Activated naive CD4-positive, alpha-beta T cell (primary cell): ENCODE measurements at places on chromosomes 12 and 14.

DNA sequence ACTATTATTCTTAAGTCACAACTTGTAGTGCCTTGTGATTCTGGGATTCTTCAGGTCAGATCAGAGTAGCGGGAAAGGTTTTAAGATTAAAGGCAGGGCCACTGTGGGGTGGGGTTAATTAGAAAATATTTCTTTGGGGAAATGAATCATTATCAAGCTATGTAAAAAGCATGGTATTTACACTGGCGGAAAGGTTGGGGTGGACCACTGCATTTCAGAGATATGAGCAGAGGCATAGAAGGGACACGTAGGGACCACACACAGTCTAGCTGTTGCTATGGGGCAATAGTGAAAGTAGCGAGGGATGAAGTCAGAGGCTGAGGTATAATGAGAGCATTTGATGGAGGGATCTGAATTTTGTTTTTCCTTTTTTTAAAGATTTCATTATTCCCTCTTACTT, 31.7 kb upstream of the KCNH3 start:
- no peak for DNase-seq

GRCh38 chr12:89721291-89721987, 12.8 kb upstream of the ATP2B1 start:
- DNase-seq = no peak

DNA sequence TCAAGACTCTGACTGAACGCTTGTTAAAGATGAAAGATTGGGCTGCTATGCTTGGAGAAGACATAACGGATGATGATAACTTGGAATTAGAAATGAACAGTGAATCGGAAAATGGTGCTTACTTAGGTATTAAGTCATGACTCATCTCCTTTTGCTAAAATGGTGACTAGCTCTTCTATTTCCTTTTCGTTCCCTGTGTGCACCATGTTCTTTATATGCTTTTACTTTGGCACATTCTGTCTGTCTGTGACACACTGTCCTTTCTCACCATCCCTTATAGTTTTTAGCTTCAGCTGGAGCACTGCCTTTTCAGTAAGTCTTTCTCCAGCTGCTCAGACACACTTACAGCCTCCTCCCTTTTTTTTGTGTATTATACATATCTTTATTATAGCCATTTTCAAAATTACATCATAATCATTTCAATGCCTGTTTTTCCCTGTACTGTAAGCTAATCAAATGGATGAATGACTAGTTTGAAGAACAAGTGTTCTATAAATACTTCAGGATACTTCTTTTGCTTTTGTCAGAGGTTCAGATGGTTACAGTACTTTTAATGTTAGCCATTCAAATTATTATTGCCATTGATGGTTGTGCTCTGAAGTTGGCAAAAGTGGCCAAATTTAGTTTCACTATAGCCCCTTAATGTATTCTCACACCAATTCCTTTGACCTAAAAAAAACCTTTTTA, 68.6 kb downstream of the MIA2 start:
- DNase-seq = no peak

DNA sequence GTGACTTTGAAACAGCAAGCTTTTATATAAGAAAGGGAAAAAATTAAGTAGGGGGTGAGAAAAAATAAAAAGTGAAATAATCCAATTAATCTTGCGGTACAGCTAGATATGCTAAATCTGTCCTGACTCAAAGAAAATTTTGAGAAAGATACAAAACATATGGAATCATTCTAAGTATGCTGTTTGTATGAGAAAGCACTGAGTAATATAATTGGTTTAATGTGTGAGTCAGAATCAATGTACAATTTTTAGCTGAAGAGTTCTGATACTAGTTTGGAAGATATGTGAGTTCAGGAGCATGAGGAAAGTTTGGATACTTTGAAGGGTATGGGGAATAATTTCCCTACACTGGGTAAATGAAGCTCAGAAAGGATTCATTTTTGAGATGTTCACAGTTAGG, 190.9 kb upstream of the RASSF8 start:
- no peak for DNase-seq

GRCh38 chr14:56594428-56594827, 14.8 kb downstream of the TMEM260 start:
- DNase-seq = no peak

DNA sequence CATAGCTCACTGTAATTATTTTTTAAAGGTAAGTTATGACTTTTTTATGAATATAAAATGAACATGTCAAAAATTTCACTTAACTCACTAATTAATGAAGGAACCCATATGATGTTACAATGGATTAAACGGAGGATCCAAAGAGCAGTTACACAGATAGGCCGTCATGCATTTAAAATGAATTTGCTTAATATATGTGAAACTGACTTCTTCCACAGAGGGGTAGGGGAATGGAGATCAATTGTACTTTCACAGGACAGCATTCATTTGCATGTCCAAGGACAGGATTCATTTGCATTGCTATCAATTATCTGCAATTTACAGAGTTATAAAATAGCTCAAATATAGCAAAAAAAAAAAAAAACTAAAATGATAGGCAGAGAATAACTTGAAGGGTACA, 6.6 kb upstream of the CRY1 start:
- no peak for DNase-seq

GRCh38 chr12:65477721-65478120, 199.2 kb downstream of the MSRB3 start:
- DNase-seq = no peak

GRCh38 chr14:103279142-103280025, 54.7 kb upstream of the EIF5 start:
- no peak for DNase-seq

DNA sequence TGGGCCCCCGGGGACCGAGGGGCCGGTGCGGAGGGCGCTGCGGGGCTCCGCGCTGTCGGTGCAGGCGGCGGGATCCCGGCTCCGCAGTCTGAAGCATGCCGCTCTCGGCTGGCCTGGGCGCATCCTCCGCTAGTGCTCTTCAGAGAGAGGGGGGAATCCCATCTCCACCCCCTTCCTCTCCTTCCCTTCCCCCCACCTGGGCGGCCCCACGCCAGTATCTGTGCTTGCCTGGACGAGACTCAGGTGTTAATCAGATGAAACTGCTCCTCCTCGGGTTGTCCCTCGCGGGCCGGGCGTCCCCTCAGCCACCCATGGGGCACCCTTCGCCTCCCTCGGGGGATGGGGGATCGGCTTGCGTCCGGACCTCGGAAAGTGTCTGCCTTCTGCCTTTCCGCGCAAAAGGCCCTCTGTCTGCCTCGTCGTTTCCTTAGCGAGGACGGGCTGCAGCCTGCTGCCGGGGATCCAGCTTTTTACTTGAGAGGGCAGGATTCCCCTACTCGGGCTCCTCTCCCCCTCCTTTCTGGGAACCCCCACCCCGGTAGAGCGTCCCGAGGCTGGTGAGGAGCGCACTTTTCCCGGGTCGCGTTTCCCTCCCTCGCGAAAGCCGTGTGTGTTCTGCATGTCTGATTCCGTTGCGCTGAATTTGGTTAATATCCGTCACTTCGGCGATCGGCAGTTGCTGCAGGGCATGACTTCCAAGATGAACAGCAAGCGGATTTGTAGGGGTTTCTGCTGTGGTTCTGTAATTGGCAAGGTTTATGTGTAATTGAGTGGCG, 1.1 kb downstream of the GPHN start:
- peak; percentile 16 for DNase-seq

GRCh38 chr14:81831128-81831820, 297.6 kb upstream of the SEL1L start:
- no peak for DNase-seq

GRCh38 chr12:68481181-68481941, 129.3 kb upstream of the RAP1B start:
- DNase-seq = no peak

DNA sequence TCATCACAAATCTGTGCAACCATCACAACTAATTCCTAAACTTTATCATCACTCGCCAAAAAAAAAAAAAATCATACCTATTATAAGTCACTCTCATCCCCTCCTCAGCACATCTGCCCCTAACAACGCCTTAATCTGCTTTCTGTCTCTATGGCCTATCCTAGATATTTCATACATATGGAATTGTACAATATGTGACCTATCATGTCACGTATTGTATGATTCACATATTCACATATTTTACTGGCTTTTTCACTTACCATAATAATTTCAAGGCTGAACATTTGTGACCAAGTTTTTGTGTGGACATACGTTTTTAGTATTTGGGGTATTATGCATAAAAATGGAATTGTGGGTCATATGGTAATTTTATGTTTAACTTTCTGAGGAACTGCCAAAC, 400.7 kb downstream of the DAD1 start:
- DNase-seq = no peak

DNA sequence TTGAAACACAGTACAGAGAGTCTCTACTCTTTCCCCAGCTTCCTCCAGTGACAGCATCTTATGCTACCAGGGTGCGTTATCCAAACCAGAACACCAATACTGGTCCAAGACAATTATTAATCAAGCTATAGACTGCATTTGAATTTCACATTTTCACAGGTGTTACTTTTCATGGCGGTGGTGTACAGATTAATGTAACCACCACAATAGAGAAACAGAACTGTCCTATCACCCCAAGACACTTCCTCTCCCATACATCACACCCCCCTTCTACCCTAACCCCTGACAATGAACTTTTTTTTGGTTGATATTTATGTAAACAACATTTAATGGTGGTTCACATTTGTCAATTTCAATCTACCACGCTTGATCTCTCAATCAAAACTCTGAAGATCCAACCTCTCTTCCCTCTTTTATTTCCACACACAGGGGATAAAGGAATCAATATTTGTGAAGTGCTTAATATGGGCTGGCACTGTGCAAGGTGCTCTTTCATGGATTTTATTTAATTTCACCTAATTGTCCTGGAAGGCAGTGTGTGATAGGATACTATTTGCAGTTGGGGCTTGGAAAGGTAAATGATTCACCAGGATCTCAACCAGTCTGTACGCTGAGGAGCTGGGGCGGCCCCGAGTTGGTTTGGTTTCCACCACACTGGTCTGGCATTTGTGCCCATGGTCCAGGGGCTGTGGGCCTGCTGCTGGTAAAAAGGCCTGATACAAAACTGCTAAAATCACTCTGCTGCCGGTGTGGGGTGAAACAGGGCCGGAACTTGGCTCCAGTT, 54.6 kb upstream of the DICER1 start:
- no peak for DNase-seq

- DNase-seq = no peak
Observed at GRCh38 chr12:79776111-79776510, 85.3 kb upstream of the PAWR start.

GRCh38 chr12:47832263-47832933, 12.7 kb upstream of the HDAC7 start:
- peak; percentile 14 for DNase-seq

DNA sequence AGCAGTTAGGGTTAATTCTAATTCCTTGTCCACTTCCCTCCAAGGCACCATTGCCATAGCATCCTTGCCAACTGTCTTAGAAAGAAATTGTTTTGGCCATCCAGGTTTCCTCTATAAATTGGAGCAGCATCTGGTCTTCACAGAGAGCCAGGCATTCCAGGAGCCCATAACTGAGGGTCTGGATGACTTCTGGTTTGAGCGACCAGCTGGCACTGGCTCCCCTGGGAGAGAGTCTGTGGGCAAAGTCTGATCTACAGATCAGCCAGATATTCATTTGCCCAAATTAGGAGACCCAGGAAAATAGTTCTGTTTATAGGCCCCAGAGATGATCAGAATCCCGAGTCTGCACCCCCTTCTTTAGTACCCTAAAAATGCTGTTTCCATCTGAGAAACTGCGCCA, 16.0 kb downstream of the VSX2 start:
- DNase-seq = no peak

GRCh38 chr14:34650786-34651584, 21.0 kb upstream of the SNX6 start:
- DNase-seq = no peak

DNA sequence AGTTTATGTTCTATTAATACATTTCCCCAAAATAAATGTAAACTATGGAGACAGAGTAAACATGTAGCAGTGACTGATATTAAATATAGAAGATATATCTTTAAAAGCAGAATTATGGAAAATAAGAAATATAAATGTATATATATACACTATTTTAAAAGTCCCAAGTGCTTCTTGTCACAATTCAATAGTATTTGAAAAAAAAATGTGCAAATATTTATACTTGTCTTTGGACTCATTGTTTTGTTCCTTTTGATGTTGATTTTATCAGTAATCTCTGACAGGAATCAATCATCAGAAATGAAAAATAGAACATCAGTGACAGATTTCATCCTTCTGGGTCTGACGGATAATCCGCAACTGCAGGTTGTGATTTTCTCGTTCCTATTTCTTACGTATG, at the start of gene OR6C76:
Gene OR6C76, plus strand, starts transcription at position 301 of the 400 bp plus-strand sequence. Its CDS starts 0 bp downstream, at position 301.
- DNase-seq = no peak

DNA sequence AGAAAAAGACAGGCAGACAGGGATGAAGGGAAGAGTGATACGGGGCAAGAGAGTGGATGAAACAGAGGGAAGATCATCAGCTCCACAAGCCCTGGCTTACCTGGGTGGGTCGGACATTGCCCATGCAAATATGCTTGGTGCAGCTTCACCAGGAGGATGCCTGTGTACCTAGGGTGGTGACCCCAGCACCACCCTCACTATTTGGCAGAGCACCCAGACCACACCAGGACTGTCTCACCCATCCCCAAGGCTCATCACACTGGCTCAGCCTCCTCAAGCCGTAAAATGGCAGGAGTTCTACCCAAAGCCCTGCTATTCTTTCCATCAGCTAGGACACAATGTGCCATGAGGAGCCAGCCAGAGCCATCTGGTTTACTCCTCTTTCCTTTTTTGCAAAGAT, 3.0 kb downstream of the GALNT8 start:
- no peak for DNase-seq

- DNase-seq = no peak
Observed at GRCh38 chr12:120110550-120111501, 5.7 kb downstream of the RAB35 start.

GRCh38 chr12:28378736-28379135, 188.5 kb downstream of the CCDC91 start:
- DNase-seq = no peak

- DNase-seq = no peak
Observed at GRCh38 chr12:119036878-119037825, 55.8 kb downstream of the SRRM4 start.

DNA sequence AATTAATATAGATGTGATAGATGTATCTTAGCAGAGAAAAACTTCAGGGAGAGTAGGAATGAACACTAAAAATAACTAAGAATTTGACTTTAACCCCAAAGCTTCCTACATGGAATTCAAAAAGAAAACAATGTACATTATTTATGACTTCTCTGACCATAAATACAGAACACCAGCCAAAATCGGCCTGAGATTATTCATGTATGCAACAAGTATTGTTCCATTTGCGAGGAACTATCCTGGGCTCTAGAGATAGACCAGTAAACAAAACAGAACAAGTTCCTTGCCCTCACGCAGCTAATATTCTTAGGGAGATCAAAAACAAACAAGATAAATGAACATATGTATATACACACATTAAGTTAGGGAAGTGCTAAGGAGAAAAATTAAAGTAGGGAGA, 432.3 kb upstream of the SOX5 start:
- DNase-seq = no peak

GRCh38 chr12:106743270-106743988, 31.1 kb upstream of the RIC8B start:
- DNase-seq = no peak

GRCh38 chr12:28963554-28963953, 185.5 kb upstream of the FAR2 start:
- DNase-seq = no peak

DNA sequence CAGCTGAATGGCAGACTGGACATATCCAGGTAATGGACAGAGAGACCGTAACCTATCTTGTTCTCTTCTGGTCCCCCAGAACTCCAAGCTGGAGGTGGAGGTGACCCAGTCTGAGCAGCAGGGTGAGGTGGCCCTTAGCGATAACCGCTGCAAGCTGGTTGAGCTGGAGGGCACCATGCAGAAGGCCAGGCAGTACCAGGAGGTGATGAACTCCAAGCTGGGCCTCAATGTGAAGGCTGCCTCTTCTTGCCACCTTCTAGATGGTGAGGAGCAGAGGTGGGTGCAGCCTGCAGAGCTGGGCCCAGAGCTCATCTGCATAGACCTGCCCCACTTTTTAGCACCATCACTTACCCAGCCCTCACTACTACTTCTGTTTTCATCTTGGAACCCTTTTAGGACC, 7.2 kb upstream of the KRT86 start:
- no peak for DNase-seq
